Esophagus mucosa (tissue), 1 donor: ENCODE measurements at places on chromosomes 7 and 10. TPM values are rescaled to one million over a fixed set of nuclear protein-coding genes. Genes with fewer than 3 reads are reported as not detected.

LBX1 gene
- not detected for total RNA-seq

DNA sequence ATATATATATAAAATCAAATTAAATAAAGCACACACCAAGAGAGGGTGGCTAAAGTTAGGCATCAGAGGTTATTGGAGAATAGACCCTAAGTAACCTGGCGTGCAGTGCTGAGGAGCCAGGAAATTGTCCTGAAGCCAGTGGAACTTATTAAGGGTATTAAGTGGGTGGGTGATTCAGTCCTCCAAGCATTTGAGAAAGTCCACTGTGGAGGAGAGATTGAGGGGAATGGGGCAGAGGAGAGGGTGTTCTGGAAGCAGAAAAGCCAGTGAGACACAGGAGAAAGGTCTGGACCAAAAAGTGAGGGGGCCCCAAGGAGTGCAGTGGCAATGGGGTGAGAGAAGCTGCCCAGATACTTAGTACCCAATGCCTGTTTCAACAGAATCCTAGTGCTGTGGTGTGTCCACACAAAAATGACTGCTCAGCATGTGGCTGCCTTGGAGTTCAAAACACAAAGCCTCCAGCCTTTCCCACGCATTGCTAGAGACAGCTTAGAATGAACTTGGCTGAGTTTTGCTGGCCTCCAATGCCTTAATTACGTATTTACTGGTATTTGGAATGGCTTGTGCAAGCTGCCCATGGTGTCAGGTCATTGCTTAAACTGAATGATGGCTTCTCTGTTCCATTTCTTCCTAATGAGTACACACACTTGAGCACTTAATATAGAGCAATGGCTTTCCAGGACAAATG, 44.9 kb upstream of the CHST15 start:
- no peak for ATAC-seq

- no peak for ATAC-seq
Measured at GRCh38 chr7:134662166-134662870, 15.7 kb downstream of the BPGM start.

UNCX gene
- total RNA-seq: not detected

GRCh38 chr10:78338717-78339116, 305.1 kb downstream of the RPS24 start:
- no peak for ATAC-seq

GRCh38 chr7:24793982-24794648, 36.9 kb upstream of the GSDME start:
- ATAC-seq: no peak

GRCh38 chr10:51675088-51675487, 24.3 kb downstream of the CSTF2T start:
- no peak for ATAC-seq

DNA sequence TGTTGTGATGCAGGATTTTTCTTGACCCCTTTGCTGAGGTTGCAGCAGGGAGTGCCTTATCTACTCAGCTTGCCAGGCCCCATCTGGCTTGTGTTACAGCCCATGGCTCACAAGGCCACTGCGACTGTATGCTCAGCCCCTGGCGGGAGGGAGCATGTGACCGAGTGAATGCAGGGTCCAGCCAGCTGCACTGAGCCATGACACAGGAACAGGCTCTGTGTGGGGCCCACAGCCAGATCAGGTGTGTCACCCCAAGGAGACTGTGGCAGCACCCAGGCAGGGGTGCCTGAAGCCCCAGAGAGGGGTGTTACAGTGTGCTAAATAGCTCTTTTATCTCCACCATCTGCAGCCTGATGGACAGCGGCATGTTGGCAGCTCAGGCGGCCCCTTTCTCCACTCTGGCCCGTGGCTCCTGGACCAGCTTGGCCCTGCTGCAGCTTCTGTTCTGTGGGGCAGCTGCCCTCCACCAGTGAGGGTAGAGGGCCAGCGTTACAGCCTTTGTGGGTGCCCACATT, 2.6 kb upstream of the PCBD1 start:
- ATAC-seq: no peak

DNA sequence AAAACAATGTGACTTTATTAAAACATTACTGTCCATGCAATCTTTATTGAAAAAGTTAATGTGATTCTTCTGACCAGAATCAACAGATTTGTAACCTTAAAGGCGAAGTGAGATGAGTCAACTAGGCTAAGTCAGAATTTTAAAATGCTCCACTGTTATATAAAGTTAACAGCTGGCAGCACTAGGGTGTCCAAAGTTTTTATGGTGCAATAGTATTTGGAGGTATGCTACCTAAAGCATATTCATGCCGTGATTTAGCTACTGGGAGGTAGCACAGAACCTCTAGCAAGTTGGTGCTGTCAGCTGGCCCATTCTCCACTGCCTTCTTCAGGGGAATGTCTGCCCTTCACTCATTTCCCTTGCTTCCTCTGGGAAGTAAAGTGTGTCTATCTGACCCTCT, 126.7 kb downstream of the RAPGEF5 start:
- ATAC-seq: no peak

- ATAC-seq: no peak
Measured at GRCh38 chr7:5232874-5233273, 42.8 kb downstream of the WIPI2 start.

DNA sequence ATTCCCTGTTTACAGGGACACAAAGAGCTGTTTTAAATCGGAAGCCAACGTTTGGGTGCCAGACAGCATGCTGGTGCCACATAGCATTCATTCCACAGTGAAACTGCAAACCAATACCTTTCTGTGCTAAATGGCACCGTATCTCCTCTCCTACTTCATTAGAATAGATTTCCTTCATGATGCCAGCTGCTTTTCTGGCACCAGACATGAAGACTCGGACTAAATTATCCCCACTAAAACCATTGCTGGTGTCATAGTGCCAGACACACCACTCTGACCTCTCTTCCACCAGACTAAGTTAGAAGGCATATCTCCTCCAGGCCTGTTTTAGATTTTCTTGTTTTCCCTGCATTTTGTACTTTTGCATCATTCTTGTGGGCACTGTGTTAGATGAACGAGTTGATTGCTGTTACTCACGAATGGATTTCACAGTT, 155.1 kb downstream of the ETV1 start:
- no peak for ATAC-seq

WEE2 gene
- not detected for total RNA-seq
